ENCODE measurements at places on chromosomes 7 and 10.

GRCh38 chr7:16369855-16370254 is 51.5 kb downstream of the CRPPA start:
- no peak for DNase-seq

GRCh38 chr7:465710-466400 is 53.8 kb downstream of the PDGFA start:
- DNase-seq, result no peak

DNA sequence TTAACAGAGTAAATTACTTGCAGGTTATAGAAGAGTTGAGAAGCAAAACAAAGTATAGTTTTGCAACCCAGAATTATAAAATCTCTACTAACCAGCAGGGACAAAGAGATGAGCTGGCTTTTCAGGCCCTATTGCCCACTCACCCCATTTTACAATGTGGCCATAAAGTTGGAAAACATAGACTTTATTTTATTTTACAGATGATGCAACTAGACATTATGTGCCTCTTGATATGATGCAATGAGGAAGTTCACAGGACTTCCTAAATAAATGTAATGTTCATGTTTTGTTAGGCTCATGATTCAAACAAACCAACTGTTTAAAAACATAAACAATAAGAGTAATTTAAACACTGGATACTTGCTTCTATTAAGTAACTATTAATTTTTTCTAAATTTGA is 141.1 kb upstream of the WNT16 start:
- DNase-seq, result no peak

DNA sequence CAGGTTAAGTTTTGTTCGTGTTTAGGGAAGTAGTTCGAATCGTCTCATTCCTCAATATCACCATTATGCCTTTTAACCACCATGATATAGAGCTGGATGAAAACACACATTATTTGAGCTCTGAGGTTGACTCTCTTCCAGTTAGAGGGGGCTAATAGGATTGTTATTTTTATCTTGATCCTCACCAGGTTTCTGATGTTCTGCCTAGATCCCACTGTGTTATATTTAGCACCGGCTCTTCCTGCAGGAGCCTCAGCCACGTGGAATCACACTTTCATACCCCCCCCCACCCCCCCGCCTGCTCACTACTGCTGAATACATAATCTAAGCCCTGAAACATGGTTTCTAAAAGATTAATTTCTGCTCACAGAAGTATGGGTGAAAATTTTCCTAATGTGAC is 88.3 kb downstream of the NRCAM start:
- no peak for DNase-seq

GRCh38 chr7:140284062-140284461 is 107.3 kb upstream of the KDM7A start:
- DNase-seq, result no peak

GRCh38 chr7:102404005-102404861 is 8.1 kb downstream of the PRKRIP1 start:
- peak; percentile 80 for DNase-seq

DNA sequence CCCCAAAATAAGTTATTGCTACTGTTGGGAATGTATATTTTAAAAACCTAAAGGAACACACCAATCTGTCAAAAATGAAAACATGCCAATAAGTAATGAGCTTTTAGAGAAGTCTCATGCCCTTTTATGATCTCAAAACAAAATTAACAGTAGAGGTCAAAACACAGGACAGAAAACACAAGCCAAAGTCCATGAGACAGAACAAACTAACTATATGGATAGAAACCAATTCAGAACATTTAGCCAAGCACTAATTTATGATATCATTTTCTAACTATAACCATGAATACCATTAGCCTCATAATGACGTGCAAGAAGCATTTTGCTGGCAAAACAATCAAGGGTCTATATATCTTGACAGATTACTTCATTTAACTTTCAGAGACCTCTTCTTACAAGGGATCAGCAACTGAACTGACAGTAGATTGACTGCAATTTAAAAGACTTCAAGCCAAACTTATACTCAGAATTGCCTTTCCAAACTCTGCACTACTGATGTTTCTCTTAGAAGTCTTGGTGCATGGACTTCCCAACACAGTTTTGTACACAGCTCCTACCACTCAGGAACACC is 200.9 kb downstream of the DOCK4 start:
- DNase-seq, result no peak

- DNase-seq, result no peak
These were observed 22.3 kb upstream of the TSPAN33 start for GRCh38 chr7:129122078-129122750.

GRCh38 chr10:72134785-72135767 is 46.7 kb upstream of the SPOCK2 start:
- no peak for DNase-seq
